MCF 10A (cell line): ENCODE measurements at places on chromosomes 6 and 20.
A peak's percentile ranks its signal among the peaks of the same experiment; 100 is the strongest.

DNA sequence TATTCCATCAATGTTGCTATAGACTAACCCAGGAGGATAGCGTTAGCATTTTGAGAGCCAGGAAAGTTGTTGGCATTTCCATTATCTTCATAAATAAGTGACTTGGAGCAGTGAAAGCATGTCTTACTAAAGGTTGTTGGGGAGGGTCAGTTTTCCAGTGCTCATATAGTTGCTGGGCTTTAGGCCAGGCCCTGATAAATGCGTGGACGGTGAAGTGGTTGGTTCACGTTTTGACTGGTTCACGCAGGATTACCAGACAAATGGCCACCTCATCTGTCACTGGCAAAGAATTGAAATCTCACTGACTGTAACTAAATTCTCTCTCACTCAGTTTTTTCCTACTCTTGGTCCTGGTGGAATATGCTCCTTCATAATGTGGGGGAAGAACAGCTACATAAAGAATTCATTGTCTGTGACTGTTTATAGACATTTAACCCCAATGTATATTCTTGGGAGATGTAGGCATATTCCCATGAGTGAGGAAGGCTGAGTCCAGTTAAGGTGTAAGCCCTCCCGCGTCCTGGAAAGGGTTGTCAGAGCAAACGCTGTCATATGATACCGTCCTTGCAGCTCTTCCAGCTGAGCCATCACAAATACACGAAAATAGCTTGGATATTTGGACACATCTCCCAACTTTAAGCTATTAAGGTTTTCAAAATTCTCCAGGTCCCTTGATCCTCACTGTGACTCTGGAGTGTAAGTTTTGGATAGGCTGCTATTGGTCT is 27.8 kb downstream of the LRRC1 start:
- no peak for DNase-seq

GRCh38 chr6:135162678-135163439 is 18.2 kb upstream of the MYB start:
- DNase-seq = peak; percentile 59

DNA sequence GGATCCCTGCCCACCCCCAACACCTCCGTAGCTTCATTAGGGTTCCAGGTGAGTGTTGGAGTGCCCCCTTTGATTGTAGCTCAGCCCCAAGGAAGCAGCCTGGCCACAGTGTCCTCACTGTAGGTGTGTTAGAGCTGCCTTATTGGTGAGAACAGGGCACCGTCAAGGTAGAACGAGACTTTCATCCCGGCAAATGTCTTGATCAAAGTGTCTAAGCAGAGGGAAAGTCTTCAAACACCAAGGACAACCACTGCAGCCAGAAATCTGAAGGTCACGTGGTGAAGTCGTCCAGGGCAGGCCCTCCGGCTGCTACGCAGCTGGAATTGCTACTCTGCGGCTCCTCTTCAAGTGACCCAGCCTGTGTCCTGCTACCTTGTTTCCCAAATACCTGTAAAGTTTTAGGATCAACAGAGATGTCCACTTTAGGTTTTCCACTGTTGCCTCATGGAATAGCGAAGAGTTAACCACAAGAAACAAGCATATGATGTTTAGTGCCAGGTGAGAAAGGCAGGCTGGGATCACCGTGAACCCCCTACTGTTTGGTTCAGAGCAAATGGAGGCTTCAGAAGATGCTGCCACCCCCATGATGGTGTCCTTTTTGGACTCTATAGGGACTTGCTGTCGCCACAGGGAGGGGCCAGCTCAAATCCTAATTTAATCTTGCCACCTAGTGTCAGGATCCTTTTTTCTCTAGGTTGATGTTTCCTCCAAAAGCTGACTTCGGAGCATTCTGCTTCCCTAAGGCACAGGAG is 1.7 kb upstream of the DLL1 start:
- DNase-seq = peak; percentile 47

GRCh38 chr6:169589293-169589692 is 112.5 kb downstream of the WDR27 start:
- DNase-seq = no peak

- no peak for DNase-seq
Observed at GRCh38 chr20:15455279-15455678, 1117.9 kb upstream of the FLRT3 start.

DNA sequence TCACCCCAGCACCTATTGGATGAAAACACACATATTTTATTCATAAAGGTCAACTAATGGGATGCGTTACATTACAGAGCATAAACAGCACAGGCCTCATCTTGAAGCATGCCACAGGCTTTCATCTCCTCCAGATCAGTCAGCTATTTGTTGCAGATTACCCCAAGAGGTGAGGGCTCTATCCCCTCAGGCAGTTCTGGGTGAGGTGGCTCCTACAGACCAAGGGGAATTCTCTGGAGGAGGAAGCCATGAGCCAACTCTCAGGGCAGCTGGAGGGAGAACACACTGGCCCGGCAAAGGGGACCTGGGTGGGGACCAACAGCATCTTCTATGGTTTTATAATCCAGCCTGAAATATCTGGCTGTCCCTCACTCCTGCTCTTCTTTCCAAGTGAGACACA is 126.4 kb upstream of the BTBD3 start:
- no peak for DNase-seq

DNA sequence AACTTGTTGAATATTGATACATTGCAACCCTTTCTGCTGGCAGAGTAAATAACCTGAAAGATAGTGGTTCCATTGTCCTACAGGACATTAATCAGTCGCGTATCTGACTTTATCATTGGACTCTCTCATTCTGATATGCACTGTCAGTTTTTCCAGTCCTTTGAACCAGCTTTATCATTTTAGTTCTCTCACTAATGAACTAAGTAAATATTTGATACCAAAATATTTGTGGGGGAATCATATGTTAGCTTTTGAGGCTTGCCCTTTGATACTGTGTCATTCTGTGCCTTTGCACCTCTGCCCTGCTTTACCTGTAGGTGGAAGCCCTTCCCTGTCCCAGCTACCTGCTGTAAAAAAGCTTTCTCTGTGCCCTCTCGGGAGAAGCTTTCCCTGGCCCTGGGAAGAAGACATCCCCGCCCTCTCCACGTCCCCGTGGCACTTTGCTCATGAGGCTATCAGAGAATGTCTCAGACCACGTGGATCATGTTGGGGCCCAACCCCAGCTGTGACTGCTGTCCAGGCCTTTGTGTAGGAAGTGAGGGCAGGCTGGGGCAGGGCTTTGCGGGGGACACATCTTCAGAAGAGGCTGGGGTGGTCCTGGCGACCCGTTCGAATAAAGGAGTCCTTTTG is 117.8 kb upstream of the NXT1 start:
- no peak for DNase-seq

- no peak for DNase-seq
Observed at GRCh38 chr6:35312076-35312800, 14.6 kb downstream of the DEF6 start.

- DNase-seq = no peak
Observed at GRCh38 chr6:45795678-45796077, 220.0 kb downstream of the CLIC5 start.

DNA sequence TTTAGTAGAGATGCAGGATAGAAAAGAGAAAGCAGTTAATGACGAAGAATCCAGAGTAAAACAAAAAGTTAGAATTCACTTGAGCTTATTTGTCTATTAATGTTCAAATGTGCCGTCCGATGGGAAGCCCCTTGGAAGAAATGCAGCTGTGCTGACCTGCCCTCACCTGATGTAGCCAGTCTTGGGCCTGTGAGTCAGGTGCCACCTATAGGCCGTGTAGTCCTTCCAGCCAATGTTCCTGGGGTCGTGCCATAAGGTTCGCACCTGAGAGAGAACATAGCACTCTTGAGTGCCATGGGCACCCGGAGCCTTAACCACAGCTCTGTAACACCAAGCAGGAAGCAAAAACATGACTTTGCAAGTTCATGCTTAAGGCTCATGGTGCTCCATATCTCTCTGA is 32.4 kb downstream of the THBS2 start:
- DNase-seq = no peak

DNA sequence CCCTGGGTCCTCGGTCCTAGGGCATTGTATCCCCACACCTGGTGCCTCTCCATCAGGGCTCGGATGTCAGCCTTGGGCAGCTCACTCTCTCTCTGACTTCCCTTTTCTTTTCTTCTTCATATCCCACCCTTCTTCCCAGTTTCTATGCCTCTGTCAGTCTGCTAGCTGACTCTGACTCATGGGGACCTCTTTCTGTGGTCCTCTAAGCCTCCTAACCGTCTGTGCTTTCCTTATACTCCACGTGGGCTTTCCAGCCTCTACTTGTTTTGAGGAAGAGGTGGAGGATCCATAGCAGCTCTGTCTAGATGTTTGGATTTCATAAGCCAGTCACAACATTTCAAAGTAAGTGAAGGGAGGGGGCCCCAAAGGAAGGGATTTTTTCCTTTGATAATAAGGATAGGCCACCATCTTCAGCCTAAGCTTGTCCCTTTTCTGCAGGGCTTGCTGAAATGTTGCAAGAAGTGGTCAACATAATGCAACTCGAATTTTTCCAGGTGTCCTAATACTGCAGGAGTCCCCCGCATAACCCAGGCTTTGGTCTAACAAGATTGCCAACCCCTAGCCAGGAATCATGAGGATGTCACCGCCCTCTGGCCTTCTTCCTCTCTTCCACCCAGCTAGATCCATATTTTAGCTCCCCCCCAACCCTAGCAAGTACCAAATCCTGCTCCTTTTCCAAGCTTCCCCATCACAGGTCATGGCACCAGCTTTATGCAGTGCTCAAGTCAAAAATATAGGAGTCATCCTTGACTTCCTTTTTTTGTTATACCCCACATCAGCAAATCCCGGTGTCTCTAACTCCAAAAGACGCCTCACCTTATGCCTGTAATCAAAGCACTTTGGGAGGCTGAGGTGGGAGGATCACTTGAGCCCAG is 8.7 kb upstream of the PLTP start:
- DNase-seq = no peak

DNA sequence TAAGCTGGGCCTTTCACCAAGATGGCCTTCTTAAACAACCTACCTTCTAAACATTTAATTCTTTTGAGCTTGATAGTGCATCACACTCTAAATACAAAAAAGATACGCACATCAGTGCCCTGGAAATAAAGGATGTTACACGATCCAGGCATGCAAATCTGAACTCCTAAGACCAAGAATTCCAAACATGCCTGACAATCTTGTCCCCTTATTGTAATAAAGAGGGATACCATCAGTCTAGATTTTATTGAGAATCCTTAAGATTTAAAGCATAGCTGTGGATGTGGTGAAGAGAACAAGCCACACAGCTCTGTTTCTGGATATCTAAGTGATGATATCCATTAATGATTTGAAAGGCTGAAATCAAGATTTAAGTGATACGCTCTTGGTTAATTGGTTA is 13.0 kb downstream of the ZNF451 start:
- DNase-seq = no peak

- no peak for DNase-seq
Observed at GRCh38 chr6:21459641-21460040, 133.9 kb upstream of the SOX4 start.

DNA sequence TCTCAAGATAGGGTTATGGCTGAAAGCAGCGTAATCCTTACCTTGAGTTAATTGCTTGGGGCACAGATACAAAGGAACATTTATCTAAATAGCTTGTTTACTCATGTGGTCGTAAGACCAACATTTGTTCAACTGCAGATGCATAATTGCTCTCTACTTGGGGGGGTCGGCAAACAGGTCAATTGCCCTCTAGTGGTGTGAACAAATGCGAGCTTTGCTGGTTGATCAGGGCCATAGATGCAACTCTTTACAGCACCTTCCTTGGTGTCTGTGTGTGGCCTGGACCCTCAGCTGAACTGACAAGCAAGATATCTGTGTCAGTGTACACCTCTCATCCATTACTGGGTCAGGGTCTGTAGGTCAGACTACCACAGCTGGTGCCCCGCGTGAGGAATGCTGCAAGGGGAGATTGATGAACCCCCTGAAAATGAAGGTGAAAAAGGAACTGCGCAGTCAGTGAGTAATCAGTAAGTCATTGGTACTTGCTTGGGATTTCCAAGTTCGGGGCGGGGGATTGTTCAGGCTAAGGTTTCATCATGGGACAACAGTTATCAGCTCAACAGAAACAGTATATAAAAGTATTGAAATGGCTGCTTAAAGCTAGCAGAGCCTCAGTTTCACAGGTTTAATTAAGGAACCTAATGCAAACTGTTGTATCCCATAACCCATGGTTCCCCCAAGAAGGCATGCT is 24.0 kb downstream of the HLA-DPA1 start:
- no peak for DNase-seq

DNA sequence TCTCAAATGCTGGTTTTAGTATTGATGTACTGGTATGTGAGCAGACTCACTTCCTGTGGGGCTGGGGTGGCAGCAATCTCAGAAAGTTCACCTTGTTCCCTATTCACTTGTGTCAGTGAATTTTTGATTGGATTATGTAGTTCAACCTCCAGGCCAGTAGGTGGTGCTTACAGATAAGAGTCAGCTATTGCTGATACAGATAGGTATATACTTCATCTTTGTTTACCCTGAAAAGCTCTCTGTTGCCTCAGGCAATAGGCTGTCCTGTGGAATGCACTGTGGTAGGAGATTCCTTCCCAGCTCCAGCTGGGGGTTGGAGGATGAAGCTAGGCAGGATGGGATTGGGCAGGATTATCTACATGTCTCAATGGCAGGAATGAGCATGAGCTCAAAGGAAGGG is 851.2 kb upstream of the EYS start:
- no peak for DNase-seq

- DNase-seq = no peak
Observed at GRCh38 chr6:131112249-131112648, 23.0 kb upstream of the AKAP7 start.

DNA sequence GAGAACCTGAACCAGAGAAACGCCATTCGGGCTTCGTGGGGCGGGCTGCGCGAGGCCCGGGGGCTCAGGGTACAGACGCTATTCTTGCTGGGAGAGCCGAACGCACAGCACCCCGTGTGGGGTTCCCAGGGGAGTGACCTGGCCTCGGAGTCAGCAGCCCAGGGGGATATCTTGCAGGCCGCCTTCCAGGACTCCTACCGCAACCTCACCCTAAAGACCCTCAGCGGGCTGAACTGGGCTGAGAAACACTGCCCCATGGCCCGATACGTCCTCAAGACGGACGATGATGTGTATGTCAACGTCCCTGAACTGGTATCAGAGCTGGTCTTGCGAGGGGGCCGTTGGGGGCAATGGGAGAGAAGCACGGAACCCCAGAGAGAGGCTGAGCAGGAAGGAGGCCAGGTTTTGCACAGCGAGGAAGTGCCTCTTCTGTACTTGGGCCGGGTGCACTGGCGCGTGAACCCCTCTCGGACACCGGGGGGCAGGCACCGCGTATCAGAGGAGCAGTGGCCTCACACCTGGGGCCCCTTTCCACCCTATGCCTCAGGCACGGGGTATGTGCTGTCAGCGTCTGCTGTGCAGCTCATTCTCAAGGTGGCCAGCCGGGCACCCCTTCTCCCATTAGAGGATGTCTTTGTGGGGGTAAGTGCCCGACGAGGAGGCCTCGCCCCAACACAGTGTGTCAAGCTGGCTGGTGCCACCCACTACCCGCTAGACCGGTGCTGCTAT is 904 bp downstream of the B3GALT4 start:
- no peak for DNase-seq

- DNase-seq = peak; percentile 59
Observed at GRCh38 chr6:12288211-12288618, 1.9 kb upstream of the EDN1 start.

DNA sequence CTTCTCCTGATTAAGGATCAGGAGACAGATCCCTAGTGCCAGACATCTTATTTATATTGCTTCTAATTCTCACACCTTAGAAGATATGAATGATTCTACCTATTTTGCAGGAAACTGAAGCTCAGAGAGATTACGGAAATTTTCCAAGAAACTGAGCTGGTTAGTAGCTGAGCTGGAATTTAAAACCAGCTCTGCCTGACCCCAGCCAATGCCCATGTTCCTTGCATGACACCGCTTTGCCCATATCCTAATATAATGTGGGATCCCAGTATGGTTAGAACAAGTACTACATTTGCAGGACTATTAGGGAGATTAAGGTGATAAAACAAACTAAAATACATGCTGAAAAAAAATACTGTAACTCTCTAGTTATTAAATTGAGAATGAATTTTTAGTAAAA is 1.9 kb downstream of the TMEM30A start:
- peak; percentile 35 for DNase-seq
